ENCODE measurements at places on chromosomes 11 and 22.
A peak's percentile ranks its signal among the peaks of the same experiment; 100 is the strongest.

GRCh38 chr22:29207243-29207550 lies 1.5 kb downstream of the EMID1 start:
- no peak for DNase-seq

GRCh38 chr11:67645521-67646461 lies 4.7 kb downstream of the ACY3 start:
- no peak for DNase-seq

- DNase-seq = no peak
Observed at GRCh38 chr11:8789864-8790263, 107.3 kb downstream of the RPL27A start.

DNA sequence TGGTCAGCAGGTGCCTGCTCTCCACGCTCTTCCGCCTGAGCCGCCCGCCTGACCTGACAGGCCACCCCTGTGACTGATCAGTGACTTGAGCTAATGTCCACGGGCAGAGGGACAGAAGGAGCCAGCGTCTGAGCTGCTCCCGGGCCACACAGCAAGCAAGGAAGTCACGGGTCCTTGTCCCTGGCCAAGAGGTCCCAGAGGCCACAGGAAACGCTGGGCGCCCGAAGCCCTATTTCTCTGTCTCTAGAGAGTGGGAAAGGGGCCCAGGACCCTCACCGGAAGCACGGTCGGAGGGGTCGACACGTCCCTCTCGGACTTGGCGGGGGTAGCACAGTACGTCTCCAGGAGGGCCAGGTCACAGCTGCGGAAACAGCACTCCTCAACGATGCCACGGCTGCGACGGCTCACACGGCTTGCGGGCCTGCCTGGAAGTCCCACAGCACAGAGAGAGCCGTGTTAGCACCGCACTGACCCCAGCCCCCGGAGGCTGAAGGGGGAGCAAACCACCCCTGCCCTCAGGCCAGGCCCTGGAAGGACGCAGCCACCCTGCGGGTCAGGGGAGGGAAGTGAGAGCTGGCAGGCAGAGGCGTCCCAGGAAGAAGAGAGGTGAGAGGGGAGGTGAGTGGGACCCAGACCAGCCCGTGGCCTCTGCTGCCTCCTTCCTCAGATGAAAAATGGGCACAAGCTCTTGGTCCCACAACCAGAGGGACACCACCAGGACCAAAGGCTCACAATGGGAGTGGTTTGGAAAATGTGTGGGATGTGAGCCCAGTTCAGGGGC lies 5.8 kb downstream of the IGF2 start:
- no peak for DNase-seq

- DNase-seq = no peak
Observed at GRCh38 chr11:8056810-8057463, 24.1 kb upstream of the TUB start.

DNA sequence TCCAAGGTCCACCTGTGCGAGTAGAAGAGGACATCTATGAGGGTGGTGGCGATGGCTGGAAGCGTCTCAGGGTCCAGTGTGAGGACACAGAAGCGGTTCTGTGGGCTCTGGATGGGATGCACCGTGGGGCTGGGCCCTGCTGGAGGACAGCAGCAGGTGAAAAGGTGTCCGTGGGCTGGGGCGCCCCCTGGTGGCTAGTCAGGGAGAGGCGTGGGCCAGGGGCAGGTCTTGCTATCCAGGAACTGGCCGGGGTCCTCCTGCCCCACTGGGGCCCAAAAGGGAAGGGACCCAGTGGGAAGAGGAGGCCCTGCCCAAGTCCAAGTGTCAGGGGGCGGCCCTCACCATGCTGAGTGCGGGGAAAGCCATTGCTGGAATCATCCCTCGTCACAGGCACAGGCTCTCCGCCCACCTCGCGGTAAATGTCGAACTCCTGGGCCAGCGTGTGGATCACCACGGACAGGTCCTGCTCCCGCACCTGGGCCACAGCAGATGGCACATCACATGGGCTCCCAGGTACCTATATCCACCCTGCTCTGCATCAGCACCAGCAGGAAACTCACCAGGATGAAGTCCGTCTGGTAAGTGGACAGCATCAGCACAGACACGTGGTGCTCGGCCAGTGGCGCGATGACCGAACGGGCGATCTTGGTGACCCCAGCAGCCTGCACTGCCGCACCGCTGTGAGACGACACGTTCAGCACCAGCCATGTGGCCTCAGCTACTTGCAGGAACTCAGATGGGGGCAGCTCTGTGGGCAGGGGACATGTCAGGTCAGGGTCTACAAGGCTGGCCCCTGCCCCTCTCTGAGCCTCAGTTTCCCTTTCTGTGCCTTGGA lies 2.3 kb downstream of the CASTOR1 start:
- peak; percentile 86 for DNase-seq

- no peak for DNase-seq
Observed at GRCh38 chr22:42372976-42373375, 59.2 kb downstream of the NFAM1 start.

- no peak for DNase-seq
Observed at GRCh38 chr11:33598426-33599069, 102.1 kb downstream of the C11orf91 start.

DNA sequence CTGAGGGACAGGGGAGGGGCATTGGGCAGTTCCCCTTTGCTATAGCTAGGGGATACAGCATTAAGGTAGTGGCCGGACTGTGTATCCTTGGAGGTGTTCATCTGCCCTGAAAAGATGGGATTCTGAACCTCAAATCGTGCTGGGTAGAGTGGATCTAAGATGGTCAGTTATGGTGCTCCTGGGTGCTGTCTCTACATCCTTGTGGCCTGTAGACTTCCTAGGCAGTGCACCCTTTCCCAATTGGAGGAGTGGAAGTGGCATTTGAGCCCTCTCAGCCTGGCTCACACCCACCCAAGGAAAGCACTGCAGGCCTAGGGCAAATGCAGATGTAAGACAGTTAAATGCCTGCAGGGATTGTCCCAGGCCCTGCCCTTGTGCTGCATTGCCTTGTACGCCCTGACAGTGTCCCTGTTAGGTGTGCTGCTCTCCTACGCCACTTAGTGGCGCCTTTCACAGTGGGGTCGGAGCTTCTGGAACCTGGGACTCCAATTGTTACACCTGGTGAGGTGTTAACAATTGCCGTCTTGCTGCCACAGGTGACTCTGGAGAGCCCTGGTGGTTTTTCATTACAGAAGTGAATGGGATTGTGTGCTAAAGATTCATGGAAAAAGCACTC lies 35.0 kb downstream of the PPFIBP2 start:
- peak; percentile 60 for DNase-seq
